Activated T-helper 17 cell treated with anti-CD3 and anti-CD28 coated beads, Interleukin-2, amount 50 U/mL, for 72 hours (primary cell): ENCODE measurements at places on chromosomes 7 and 10. TPM values are rescaled to one million over a fixed set of nuclear protein-coding genes. Genes with fewer than 3 reads are reported as not detected.
A peak's percentile ranks its signal among the peaks of the same experiment; 100 is the strongest.

DNA sequence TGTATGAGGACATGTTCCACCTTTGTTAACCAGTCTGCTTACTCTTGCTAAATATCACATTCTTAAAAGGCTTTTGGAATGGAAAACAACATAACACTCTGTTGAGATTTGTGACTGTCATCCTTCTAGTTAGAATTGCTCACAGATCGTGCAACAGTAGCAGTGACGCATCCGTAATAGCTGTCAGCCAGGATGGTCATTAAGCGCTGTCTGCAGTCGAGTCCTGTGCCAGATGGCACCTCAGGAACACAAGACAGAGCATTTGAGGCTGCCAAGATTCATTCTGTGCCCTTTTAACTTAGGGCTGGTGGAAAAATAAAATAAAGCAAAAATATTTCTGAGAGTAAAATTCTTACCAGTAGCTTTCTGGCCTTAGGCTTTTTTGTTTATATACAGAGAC is 348.6 kb downstream of the ANKRD7 start:
- ATAC-seq, result no peak

DNA sequence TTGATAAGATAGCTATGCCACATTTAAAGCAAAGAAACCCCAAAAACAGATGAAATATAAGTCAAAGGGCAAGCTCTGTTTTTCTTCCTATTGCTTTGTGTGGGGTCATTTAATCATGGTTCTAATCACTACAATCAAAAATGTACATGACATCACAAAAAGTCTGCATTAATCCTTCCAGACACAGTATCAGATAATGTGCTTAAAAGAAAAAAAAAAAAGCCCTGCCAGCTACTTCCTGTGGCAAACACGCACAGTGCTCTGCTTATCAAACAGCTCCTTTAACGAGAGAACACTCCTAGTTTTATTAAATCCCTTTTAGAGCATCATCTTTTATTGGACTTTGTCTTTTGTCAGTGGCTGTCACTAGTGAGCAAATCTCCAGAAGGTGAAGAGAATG is 1005.8 kb downstream of the GATA3 start:
- no peak for ATAC-seq

- no peak for ATAC-seq
These were observed 72.7 kb upstream of the PRKG1 start for GRCh38 chr10:51001587-51001986.

GRCh38 chr7:116629051-116629463 is 42.9 kb upstream of the MET start:
- no peak for ATAC-seq

DNA sequence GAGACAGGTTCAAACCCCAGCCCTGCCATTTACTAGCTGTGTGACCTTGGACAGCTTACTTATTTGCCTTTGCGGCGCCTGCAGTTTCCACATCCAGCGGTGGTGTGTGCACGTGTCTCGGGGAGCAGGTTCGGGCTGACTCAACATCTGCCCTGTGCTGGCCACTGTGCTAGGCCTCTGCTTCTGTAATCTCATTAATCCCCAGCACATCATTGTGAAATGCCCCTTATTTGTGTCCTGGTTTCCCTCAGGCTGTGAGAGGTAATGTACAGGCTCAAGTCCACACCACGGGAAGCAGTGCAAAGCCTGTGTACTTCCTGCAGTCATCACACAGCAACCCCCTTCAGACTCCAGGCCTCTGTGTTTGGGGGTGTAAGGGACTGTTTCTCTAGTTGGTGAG is 285.7 kb downstream of the RPS24 start:
- ATAC-seq, result no peak

DNA sequence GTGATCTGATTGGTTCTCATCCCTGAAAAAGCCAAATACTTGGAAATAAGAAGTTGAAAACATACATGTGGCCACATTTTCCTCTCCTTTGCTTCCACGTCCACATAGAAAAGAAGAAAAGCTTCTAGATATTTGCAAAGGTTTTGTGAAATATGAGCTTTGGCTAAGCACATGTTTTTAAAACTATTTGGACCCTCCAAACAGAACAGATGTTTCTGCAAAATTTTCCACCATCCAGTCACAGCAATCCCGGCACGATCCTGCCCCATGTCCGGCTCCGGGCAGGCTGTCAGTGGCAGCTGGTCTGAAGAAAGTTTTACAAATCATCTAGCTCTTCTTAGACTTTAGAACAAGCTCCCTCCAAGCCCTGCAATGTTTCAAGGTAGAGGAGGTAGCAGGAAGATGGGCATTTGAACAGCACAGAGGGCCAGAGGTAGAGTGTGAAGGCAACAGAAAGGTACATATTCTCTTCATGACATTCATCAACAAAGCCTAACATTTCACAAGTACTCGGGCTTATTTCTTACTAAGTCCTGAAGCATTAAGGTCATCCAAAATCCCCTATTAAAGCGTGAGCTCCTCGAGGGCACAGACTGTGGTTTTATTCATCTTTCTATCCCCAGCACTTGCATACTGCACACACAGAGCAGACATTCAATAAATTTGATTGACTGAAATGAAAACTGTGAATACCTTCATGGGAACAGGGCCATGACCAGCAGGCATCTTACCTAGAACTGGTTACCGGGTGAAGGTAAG is 110.1 kb downstream of the JAZF1 start:
- ATAC-seq, result no peak

DNA sequence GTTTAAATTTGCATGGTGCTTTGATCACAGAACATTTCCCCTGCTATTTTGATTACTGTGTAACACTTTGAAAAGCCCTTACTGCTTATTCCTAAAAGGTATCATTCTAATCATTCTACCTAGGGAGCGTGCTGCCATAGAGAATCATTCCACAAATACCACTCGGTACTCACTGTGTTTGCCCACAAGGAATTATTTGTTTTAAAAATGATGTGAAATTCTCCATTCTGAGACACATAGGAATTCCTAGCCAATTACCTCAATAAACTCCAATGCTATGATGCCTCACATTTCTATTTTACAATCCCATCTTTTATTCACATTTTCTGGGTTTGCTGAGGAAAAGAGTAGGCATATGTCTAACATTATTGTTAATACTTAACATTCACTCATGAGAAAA is 16.2 kb upstream of the TES start:
- no peak for ATAC-seq

- no peak for ATAC-seq
These were observed 258.3 kb downstream of the GATA3 start for GRCh38 chr10:8312781-8313180.

- no peak for ATAC-seq
These were observed 197.9 kb upstream of the KLF6 start for GRCh38 chr10:3982746-3983442.

DNA sequence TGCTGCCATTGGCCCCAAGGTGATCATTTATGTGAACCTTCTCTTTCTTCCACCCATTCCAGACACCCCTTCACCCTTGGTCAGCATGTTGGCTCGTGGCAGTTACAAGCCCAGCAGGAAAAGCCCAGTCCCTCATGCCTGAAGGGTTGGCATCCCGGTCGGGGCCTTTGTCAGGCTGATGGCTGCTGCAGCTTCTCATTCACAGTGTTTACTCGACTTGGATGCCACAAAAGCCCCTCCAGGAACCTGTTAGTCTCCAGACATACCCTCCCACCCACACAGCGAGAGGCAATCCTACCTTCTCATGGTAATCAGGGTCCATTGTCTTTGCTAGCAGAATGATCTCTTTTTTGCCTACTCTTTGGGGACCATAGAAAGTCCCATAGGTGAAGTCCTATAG is 200.8 kb upstream of the PFKP start:
- ATAC-seq, result no peak

DNA sequence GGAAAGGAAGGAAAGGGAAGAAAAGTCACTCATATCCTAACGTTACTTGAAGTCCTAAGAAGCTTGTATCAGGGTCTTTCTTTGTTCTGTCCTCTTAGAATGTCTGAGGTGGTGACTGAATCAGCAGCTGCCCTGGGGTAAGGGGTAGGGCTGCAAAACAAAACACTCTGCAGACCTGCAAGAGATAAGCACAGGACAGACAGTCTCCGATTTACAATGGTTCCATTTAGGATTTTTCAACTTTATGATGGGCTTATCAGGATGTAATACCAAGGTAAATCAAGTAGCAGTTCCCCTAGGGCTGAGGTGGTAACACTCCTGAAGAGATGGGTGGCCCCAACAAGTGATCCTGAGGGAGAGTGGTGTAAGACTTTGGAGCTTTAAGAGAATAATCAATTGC is 16.5 kb downstream of the KDM7A start:
- no peak for ATAC-seq

DNA sequence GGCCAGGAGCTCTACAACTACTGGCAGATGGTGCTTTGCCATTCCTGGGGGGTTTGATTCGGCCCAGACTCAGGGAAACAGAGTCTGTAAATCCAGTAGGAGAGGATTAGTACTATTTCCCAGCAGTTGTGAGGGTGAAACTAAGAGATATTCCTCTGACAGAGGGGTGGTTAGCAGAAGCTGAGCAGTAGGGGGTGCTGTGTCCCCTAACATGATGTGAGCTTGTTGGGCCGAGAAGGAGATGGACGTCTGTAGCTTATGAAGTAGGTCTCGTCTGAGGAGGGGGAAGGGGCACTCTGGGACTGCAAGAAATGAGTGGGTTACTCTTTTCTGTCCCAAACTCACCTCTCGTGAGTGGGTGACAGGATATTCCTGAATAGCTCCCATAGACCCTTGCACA is 179.2 kb upstream of the MBL2 start:
- no peak for ATAC-seq

- peak; percentile 95 for ATAC-seq
These were observed 32.2 kb downstream of the FOXL3 start for GRCh38 chr7:322111-322671.

- ATAC-seq, result no peak
These were observed 200.5 kb downstream of the MDFIC start for GRCh38 chr7:115122388-115122787.

GRCh38 chr10:132518572-132519381 is 18.8 kb upstream of the INPP5A start:
- ATAC-seq, result peak; percentile 40

GRCh38 chr10:4514445-4515108 is 311.4 kb upstream of the AKR1E2 start:
- no peak for ATAC-seq

DNA sequence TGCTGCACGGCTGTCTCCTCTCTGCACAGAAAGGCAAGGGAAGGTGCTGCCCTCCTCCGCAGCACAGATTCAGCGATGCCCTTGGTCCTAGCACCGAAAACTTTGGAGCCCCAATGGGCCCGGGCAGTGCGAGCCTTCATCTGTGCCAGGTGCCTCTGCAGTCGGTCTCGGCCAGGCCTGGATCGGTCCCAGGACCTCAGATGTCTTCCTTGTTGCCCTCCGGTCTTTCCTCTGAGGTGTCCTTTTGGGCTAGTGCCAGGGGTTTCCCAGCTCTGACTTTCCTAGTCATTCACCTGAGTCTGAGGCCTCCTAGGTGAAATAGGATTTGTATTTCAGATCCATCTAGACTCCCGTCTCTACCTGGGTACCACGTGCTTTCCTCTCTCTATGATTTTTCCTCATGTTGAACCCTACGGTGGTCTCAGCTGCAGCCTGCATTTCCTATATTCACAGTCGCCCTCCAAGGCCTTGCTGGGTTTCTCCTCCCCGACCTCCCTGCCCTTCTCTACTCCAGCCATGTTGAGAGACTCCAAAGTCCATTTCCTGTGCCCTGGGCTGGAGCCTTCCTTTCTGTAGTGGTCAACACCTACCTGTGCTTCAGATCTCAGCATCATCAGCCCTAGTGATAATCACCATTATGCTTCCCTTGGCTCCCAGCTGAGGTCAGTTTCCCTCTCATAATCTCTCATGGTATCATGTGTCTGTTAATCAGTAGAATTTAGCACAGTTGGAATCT is 92.0 kb upstream of the PRSS58 start:
- no peak for ATAC-seq

DNA sequence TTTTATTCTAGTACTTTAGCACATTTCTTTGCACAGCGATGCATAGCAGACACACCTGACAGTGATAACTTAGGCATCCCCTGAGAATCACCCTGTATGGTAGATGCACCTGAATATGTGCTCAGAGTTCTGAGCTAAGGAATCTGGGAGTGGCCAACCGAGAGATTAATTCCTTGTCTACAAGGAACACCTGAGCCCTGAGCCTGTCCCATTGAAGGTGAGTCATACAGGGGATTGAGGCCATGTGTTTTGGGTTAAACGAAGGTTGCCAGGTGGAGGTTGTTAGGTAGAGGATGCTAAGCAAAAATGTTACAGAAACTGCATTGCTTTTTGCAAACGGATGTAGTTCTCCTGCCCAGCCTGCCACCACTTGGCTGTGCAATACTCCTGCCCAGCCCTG is 128.9 kb downstream of the AMPH start:
- ATAC-seq, result no peak

GRCh38 chr10:133180965-133181639 is 21.1 kb downstream of the KNDC1 start:
- ATAC-seq, result no peak

DNA sequence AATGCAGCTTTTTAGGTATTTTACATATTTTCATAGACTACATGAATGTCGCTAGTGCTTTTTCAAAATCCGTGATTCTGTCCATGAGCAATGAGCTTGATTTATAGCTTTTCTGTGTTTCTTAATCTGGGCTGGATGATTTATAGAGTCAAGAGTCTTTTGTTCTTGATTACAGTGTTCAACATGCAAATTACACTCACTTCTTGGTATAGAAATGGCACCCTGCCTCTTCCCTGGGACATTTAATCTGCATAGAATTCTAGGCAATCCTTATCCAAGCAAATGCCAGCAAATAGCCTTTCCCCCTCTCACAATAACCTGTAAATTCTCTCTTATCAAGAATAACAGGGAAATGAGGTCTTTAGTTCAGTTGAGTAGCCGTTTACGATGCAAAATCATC is 246.2 kb upstream of the SEMA3C start:
- ATAC-seq, result no peak

DNA sequence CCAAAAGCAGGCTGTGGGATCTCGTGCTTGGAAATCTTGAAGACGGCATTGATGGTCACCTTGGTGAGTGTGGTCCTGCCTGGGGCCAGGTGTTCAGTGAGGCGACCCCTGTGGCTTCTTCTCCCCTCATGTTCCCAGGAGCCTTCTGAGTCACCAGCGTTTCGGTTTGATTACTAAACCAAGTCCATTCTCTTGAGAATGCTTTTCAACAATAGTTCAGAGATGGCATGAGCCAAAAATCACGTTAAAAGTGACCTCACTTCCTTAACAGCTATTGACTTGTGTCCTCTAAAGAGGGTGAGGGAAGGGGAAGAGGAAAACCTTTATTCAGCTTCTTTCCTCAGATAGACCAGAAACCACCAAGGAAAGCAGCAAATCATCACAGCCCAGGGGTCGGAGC is 315.2 kb downstream of the GATA3 start:
- peak; percentile 37 for ATAC-seq

DNA sequence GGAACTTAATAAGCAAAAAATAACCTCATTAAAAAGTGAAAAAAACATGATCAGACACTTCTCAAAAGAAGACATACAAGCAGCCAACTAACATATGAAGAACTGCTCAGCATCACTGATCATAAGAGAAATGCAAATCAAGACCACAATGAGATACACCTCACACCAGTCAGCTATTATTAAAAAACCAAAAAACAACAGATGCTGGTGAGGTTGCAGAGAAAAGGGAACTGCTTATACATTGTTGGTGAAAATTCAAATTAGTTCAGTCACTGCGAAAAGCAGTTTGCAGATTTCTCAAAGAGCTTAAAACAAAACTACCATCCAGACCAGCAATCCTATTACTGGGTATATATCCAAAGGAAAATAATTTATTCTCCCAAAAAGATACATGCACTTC is 513.3 kb downstream of the MDFIC start:
- no peak for ATAC-seq

Gene HABP2
- total RNA-seq, result not detected

Gene KIF20B
- 80.3 TPM for total RNA-seq

Gene C7orf33
- not detected for total RNA-seq

Gene PRKAR2B
- 0.95 TPM for total RNA-seq

Gene ANKRD2
- total RNA-seq, result not detected

Gene CYP2C19
- total RNA-seq, result not detected

Gene LIPN
- total RNA-seq, result not detected

Gene TMEM209
- 47.0 TPM for total RNA-seq

Gene FAM25A
- total RNA-seq, result not detected
